ENCODE measurements at places on chromosomes 6 and 20.
A peak's percentile ranks its signal among the peaks of the same experiment; 100 is the strongest.

DNA sequence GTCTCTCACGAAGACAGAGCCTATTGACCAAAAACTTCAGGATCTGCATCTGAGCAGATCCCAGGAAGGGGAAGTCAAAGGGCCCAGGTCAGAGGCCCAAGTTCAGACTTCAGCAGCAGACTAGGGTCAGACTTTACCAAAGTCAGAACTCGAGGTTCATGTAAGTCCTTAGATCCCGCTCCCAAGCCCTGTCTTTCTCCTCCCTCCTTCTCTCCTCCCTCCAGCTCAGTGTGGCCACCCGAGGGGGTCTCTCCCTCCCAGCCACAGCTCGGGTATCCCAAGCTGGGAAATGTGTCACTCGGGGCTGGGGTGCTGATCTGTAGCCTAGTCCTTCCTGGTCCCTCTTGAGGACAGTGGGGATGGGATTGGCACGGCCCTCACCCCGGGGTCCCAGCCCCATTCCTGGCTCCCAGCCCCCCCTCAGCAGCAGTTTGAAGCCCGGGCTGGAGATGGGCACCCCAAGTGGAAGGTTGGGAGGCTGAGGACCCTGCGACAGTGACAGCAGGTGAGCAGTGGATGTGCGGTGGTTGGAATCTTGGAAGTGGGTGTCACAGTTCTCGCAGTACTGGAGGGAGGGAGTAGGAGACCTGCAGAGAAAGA is 1.6 kb upstream of the C6orf47 start:
- no peak for DNase-seq

GRCh38 chr6:33426590-33427511 is 7.0 kb downstream of the SYNGAP1 start:
- DNase-seq: peak; percentile 50

GRCh38 chr20:63194797-63195173 is 21.1 kb downstream of the YTHDF1 start:
- DNase-seq: no peak

DNA sequence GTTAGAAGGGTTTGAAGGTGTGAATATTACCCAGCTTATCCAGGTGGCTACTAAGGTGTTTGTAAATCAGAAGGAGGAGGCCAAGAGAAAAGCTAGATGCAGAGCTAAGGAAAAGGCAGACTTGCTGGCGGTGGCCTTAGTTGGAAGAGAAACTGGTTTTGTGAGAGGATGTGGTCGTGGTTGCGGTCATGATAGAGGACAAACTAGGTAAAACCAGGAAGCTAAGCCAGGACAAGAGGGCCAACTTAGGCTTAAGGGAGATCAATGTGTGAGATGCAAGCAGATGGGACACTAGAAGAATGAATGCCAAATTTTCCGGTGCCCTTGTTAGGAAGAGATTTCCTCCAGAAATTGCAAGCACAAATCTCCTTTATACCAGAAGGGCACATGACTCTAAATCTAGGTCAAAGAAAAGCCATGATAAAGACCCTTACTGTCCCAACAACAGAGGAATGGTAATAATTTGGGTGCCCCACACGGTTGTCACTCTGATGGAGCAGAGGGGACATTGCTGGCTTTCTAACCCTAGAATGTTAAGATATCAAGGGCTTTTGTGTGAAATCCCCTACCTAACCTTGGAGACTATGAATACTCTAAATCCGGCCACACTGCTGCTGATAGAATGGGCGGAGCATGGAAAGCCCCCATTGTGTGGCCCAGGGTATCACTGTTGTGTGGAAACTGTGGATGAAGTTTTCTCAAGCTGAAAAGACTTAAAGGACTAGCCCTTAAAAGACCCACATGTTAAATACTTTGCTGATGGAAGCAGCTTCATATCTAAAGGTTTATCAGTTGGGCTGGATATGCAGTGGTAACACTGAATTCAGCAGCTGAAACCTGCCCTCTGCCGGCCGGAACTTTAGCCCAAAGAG is 7.8 kb downstream of the IL22RA2 start:
- DNase-seq: peak; percentile 49

GRCh38 chr6:110620065-110620464 is 143.7 kb upstream of the SLC22A16 start:
- no peak for DNase-seq

DNA sequence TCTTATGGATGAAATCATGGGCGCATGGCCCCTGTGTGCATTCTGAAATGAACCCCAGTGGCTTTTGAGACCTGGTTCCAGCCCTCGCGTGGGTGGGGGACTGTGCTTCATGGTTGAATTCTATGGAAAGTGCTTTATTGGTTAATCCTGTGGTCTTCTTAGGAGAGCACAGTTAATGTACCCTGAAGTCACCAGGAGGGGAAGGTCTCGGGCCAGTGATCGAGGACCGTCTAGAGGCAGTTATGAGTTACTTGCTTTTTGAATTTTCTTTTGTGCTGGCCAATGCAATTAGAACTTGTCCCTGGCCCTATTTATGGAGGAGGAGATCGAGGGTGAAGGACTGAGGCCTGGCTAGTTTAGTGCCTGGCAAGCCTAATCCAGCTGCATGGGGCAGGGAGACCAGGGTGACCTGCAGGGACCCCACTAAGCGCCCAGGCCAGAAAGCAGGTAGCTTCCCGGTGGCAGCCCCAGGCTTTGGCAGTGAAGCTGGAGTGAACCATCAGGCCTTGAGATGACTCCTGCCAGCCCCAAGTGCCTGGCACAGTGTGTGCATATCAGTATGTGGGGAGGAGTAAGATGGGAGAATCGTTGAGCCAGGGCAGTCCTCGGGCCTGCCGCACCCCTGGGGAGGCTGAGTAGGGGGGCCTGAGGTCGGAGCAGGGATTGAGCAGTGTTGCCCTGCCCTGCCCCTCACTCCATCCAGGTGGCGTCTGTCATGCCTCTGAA is 144.6 kb upstream of the RNF24 start:
- DNase-seq: no peak

DNA sequence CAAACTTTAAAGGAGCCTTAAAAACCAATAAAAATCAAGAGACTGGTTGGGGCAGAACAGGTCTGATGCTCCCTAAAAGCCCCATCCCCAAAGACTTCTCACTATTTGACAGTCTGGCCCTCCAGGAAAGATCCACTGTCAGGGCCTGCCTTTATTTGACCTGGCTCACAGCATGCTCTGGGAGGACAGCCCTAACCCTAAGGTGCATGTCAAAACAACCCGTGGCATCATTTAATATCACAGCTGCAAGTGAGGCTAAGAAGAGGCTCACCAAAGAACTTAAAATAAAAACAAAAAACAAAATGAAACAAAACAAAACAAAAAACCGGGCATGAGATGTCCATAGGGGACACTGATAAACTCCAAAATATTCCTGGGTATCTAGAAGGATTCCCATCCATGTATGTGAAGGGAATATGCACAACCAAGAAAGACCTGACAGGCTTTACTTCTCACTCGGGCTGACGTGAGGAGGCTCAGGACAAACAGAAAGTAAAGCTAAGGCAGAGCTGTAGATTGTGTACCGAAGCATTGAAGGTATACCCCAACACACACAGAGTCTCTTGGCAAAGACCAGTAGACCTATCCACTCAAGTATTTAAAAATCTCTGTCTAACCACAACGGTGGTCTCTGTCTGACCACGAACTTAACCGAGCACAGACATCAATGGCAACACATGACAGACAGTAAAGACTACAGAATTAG is 57.3 kb downstream of the AHI1 start:
- DNase-seq: peak; percentile 7

DNA sequence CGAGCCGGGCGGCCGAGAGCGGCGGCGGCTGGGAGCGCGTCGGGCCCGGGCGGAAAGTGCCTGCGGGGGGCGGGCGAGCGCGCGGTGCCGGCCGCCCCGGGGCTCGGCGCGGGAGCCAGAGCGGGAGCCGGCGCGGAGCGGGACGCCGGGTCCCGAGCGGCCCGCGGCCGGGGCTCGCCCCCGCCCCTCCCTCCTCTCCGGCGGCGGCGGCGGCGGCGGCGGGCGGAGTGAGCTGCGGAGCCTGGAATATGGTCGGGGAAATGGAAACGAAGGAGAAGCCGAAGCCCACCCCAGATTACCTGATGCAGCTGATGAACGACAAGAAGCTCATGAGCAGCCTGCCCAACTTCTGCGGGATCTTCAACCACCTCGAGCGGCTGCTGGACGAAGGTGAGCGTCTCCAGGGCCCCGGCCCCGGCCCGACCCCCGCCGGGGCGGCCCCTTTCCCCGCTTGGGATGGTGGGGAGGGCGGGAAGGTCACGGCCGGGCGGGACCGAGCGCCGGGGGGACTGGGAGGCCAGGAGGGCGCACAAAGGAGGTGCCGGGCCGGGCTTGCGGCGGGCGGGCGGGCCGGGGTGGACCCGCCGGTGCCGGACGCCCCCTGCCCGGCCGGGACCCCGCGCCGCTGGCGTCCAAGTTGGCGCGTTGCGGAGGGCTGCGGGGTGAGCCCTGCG is 565 bp downstream of the QKI start:
- peak; percentile 20 for DNase-seq

DNA sequence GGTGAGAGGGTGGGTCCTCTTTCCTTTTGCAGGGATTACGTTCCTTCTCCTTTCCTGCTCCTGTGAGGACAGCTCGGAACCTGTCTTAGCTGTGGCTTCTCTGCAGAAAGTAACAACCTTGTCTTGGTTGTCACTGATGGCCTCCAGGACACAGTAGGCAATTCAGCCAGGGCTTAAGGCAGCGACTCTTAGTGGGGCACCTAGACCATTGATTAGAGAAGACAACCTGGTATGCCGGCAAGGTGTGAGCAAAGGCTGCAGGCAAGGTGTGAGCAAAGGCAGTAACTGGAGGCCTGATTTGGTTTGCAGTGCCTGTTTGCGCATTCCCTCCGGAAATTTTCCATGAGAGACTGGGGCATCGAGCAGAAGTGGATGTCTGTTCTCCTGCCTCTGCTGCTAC is 37.6 kb downstream of the DYNLT1 start:
- DNase-seq: no peak

DNA sequence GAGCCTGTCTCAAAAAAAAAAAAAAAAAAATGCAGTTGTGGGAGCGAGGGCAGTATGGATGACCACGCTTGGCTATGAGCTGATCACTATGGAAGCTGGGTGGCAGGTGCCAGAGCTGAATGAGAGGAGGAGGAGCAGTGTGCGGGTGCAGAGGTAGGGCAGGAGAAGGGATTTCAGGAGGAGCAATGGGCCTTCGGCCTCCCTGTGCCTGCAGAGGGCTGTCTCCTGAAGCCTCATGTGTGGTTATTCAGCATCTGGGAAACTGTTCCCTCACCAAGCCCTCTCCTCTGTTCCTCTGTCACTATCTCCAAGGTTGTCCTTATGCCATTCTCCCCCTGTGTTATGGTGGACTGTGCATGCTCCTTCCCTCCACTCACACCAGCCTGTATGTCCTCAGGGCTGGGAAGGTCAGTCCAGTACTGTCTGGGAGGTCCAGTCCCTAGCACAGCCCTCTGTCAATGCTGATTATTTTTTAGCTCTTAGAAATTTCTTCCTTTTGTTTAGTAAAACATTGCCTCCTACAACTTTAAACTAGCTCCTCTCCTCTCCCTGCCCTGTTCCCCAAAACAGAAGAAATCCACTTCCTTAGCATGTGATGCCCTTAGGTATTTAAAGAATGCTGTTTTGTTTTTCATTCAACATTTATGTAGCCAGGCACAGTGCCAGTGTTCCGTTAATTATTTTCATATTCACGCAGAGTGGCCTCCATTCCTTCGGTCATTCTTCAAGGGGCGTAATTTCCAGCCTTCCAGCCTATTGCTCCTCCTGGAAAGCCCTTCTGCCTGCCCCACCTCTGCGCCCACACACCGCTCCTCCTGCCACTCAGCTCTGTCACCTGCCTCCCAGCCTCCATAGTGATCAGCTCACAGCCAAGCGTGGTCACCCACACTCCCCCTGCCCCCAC is 48.9 kb downstream of the CNBD2 start:
- DNase-seq: no peak

DNA sequence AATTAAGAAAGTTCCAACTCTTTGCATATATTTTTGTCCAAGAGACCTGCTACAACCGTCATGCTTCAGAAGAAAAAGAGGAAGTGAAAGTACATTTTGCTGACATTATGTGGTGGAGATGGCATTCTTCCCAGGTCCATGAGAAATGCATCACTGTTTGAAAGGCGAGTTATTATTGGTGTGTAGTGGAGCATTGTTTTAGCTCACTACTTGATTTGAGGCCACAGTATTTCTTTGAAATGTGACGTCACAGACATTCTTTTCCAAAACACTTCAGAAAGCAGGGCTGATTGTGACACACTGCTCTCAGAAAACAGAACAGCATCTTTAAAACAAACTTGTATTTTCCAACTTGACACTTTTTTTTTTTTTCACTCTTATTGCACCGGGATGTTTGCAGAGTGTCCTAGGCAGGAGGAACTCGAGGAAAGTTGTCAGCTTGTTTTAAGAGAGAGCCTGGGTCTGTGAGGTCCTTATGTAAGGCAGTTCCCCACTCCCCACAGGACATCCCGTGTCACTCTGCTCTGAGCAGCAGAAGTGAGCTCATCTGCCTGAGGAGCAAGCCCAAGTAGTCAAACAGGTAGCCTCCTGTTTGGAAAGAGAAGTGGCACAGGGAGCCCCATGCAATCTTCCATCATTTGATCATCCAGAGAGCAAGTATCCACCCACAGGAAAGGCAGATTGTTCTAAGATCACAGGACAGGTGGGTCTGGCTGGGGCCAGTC is 1.1 kb downstream of the SPTLC3 start:
- peak; percentile 8 for DNase-seq

GRCh38 chr6:67210450-67210849 is 1424.6 kb upstream of the ADGRB3 start:
- DNase-seq: no peak

DNA sequence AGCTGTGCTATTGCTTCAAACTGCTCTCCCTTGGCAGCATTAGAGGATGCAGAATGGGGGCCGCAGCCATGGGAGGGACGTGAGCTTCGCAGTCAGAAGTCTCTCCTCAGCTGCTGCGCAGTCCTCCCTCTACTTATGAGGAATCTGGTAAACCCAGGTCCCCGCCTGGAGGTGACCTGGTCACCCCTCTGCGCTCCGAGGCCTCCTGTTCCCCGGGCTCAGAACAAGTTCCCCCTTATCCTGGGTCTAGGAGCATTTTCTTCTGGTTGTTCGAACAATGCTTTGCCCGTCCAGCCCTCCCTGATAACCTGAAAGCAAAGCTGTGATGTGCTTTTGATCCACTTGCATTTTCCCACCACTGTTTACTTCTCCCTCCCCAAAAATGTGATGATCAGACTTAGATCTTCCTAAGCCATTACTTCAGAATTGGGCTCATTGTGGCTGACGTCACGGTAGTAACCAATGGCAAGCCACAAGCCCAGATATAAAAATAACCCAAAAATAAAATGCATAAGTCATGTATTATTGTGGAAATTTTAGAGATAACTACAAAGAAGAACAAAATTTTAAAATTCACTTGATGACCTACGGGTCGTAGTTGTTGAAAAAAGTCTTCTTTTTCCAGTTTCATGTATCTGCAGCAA is 80.7 kb downstream of the SERAC1 start:
- no peak for DNase-seq

GRCh38 chr6:62202078-62202477 is 83.9 kb downstream of the KHDRBS2 start:
- DNase-seq: no peak

Data from CD4-positive, alpha-beta T cell treated with Interleukin-2 at 100 ng/mL for 4 hours (primary cell).